A549 treated with AZD2906 at 1 μM for 4 hours (cell line): ENCODE measurements at places on chromosomes 6 and 20. TPM values are rescaled to one million over a fixed set of nuclear protein-coding genes. Genes with fewer than 3 reads are reported as not detected.

Gene NHSL1
- 2.6 to 3.8 TPM (median 3.4 TPM) in 5 replicates for total RNA-seq

Gene KCNK16
- total RNA-seq, result not detected in 5 replicates

Gene AKAP7
- 2.1 to 3.5 TPM (median 3.3 TPM) in 5 replicates for total RNA-seq

Gene TAF11
- 18.8 to 20.5 TPM (median 18.9 TPM) in 5 replicates for total RNA-seq

Gene CST2
- 0.84 to 1.6 TPM (median 1.4 TPM) in 5 replicates for total RNA-seq
